ENCODE measurements at places on chromosomes 3 and 15.

- DNase-seq, result no peak
These were observed 294.0 kb upstream of the ATP10A start for GRCh38 chr15:26157081-26157480.

DNA sequence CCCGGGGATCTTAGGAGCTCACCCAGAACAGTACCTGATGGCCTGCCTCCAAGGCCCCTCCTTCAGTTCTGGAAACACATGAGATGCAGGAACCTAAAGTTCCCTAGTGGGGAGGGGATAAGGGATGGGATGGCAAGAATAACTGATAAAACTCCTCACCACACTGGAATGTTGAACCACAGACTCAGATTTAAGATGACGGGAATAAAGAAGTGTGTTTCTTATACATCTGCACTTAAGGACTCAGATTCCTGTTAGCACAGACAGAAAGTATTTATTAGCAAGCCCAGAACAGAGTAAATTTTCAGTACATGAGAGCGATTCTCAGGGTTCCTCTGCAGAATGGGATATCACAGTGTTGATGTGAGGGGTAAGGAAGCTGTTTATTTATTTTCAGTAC is 245.2 kb downstream of the TLE3 start:
- no peak for DNase-seq

GRCh38 chr3:111311126-111311525 is 230.9 kb upstream of the CD96 start:
- no peak for DNase-seq

DNA sequence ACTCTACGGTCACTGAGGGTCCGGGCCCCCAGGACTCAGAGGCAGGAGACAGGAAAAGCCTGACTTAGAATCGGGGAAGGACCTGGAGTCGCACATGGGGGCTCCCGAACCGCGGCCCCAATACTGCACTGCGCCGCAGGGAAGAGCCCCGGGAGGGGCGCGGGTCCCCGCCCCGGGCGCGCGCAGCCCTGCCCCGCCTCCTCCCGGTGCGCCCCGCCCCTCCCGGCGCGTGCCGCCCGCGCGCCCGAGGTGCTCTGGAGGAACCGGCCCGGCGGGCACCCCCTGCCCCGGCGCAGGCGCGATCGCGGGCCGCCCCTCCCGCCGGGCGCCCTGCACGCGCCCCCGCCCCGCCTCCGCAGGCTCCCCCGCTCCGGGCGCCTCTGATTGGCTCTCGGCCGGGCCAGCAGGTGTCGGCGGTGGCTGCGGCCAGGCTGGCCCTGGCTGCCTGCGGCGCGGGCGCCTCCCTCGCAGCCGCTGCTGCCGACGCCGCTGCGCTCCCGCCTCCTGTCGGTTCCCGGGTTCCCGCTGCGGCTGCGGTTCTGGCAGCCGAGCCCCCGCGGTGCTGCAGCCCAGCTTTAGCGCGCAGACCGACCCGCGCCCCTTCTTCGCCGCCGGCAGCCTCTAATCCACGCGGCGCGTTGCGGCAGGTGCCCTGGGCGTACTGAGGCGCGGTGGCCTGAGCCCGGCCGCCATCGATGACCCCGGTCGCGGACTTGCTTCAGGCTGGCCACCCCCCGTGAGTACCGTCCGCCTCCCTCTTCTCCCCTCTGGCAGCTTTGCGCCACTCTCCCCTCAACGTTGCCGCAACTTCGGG is at the start of gene MYRIP:
MYRIP (plus strand) TSS at position 429 of the 814 bp plus-strand sequence. CDS start 91,208 bp downstream, outside the sequence.
- DNase-seq, result no peak

DNA sequence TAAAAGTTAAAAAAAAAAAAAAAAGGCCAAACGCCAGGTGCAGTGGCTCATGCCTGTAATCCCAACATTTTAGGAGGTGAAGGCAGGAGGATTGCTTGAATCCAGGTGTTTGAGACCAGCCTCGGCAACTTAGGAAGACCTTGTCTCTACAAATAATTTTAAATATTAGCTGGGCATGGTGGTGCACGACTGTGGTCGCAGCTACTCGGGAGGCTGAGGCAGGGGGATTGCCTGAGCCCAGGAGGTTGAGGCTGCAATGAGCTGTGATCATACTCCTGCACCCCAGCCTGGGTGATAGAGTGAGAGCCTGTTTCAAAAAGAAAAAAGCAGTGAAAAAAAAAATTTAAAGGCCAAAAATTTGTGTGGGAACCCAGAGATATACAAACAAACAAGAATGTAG is 2.7 kb upstream of the DLEC1 start:
- DNase-seq, result no peak

GRCh38 chr3:31232055-31233025 is 300.4 kb upstream of the STT3B start:
- no peak for DNase-seq

- no peak for DNase-seq
These were observed 48.2 kb downstream of the FEM1B start for GRCh38 chr15:68325726-68326125.

DNA sequence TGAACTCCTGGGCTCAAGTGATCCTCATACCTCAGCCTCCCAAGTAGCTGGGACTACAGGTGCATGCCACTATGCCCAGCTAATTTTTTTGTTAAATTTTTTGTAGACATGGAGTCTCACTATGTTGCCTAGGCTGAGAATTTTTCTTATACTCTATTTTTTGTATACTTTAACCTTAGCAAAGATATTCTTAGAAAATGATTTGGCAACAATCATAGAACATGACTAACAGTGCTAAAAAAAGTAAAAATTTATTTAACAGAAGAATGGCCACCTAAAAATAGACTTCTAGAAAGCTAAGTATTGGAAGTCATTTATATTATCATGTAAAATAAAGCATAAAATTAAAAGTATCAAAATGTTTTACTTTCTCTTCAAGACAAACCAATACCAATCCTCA is 322.3 kb downstream of the PLCL2 start:
- no peak for DNase-seq

DNA sequence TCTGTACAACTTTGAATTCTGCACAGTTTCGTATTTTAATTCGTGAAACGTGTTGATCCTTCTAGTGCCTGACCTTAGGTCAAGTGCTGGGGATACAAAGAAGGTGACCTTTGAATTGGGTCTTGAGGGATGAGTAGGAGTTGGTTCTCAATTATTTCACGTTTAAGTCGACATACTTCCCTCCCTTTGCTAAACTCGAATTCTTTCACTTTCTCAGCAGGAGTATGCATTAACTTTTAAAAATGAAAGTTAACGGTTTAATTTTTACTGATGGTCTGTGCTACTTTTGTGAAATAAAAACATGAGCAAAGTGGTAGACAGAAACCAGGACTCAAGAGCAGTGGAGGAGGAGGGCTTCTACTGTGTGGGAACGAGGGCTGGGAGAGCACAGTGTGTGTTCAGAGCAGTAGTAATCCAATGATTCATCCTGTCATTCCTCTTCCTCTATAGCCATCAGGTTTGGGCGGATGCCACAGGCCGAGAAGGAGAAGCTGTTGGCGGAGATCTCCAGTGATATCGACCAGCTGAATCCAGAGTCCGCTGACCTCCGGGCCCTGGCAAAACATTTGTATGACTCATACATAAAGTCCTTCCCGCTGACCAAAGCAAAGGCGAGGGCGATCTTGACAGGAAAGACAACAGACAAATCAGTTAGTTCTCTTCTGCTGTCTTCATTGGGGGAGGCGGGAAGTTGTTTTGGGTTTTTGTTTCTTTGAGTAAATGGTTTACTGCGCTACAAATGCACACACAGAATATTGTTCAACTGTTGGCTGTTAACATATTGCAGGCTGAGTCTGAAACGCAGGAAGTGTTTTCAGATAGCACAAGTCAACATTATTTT is 78.6 kb upstream of the TSEN2 start:
- no peak for DNase-seq

DNA sequence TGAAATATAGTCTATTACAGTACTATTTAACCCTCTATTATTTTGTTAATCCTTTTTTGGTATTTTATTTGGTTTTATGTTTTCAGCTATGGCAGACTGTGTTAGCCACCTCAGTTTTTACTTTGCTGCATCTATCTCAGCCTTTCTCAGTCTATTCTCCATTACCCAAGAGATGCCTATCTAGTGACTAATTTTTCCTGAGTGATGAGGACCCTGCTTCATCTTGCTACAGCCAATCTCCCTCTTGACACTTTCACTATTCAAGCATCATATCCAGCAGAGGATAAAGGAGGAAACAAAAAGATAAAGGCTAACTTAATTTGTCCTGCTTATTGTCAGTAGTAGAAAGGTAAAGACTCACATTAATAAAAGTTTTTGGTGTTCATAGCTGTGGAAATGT is 141.8 kb upstream of the NECTIN3 start:
- no peak for DNase-seq

DNA sequence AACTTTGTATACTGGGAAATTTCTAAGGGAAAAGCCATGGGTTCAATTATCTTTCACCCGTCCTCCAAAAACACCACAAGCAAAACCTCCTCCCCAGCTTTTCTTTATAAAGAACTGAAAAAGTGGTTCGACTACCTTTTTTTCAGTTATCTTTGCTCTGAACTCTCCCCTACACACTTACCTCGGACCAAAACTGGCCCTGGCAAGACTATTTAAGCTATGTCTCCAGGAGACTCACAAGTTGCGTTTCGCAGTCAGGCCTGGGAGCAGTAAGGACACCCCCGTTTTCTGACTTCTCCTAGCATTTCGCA is 645 bp downstream of the COPS2 start:
- no peak for DNase-seq

GRCh38 chr3:89098173-89098572 is 9.2 kb upstream of the EPHA3 start:
- no peak for DNase-seq

- DNase-seq, result no peak
These were observed 15.4 kb upstream of the SCAP start for GRCh38 chr3:47491186-47491585.
